ENCODE measurements at places on chromosomes 2 and 18.

- DNase-seq = no peak
Measured at GRCh38 chr18:23640052-23640451, 22.7 kb downstream of the ANKRD29 start.

DNA sequence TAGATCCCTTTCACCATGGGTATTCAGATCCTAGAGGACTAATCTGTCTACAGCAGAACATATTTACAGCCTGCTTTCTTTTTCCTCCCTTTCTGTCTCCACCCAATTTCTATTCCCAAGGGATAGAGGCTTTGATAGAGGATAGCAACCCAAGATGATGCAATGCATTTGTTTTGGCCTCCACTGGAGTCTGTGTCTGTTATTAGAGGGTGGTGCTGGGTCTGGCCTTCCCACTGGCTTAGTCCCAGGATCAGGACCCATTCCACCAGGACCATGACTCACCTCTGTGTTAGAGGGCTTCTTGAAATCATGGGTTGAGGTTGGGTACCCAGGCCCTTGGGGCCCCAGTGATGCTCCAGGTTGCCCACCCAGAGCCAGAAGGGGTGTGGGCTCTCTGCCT is 239.7 kb upstream of the TNP1 start:
- no peak for DNase-seq

DNA sequence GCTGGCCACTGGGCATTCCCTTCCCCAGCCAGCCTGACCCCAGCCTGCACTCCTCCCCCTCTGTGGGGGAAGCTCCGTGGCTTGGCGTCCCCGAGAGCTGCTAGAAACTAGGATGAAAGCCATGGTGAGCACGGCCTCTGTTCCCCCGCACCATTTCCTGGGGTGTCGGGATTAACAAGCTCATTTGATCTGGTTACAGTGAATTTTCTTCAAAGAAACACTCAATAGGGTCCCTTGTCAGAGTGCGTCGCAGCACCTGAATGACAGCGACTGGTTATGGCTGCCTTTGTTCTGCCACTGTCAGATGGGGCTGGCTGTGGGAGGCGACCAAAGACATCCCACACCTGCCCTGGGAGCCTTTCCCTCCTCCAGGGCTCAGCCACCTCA is 7.7 kb upstream of the ALPI start:
- DNase-seq = no peak

- no peak for DNase-seq
Measured at GRCh38 chr2:9763356-9764152, 79.7 kb upstream of the TAF1B start.

DNA sequence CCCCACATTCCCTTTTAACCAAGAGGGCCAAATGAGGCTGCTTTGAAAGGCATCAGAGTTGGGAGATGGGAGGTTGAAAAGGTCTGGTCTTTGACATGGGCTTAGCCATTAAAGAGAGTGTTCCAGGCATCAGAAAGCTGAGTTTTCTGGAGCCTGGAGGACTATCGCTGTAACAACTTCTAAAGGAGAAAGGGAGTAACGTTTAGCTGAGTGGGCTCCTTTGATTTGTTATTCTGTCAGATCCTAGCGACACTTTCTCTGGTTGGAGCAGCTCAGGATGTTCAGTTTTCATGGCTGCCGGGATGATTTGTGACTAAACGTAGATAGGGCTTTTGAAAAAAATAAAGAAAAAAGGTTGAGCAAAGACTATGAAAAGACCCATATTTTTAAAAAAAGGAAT is 346.6 kb downstream of the THSD7B start:
- no peak for DNase-seq

DNA sequence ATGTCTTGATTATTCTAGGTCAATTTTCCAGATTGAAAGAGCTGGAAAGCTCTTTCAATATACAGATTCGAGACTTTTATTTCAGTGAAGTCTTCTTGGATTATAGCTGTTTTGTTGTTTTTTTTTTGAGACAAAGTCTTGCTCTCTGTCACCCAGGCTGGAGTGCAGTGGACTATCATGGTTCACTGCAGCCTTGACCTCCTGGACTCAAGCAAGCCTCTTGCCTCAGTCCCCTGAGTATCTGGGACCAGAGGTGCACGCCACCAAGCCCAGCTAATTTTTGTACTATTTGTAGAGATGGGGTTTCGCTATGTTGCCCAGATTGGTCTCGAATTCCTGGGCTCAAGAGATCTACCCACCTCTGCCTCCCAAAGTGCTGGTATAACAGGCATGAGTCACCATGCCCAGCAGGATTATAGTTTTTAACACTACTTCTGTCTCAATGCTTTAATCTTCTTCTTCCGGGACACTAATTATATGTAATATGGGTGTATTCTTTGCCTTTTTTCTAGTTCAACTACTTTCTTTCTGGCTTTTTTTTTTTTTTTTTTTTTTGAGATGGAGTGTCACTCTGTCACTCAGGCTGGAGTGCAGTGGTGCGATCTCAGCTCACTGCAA is 62.3 kb downstream of the USP37 start:
- DNase-seq = no peak

DNA sequence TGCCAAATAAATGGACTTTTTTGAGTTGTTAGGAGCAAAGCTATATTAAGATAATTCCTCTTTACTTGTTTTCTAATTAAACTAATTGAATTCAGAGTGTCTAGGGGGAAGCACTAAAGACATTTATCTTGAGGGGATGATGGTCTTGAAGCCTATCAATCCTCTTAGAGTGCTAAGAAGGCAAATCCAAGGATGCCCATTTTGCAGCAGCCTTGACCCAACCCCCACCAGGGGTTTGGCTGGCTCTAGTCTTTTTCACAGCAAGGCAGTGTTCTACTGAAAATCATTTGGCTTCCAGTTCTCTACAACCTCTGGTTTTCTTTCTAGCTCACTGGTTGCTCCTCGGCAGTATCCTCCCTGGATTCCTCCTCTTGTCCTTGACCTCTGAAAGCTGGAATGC is 6.5 kb upstream of the RAX start:
- DNase-seq = no peak

- no peak for DNase-seq
Measured at GRCh38 chr2:182228741-182229140, 198.1 kb downstream of the PDE1A start.

DNA sequence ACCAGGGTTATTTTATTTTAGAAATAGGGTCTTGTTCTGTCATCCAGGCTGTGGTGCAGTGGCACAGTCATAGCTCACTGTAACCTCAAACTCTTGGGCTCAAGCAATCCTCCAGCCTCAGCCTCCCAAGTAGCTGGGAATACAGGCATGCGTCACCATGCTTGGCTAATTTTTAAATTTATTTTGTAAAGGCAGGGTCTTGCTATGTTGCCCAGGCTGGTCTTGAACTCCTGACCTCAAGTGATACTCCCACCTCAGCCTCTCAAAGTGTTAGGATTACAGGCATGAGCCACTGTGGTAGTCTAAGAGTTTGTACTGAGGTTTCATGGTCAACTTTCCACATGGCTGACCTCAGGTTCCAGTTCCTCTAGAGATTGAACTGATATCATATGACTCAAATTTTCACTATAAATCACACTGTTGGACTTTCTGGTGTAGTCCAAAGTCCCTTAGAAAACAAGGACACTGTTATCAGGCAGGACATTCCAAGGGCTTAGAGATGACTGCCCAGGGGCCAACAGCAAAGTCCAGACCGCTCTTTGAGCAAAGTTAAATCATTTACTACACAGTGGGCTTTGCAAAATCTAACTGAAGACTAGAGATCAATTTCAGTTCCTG is 82.0 kb upstream of the MEX3C start:
- no peak for DNase-seq

DNA sequence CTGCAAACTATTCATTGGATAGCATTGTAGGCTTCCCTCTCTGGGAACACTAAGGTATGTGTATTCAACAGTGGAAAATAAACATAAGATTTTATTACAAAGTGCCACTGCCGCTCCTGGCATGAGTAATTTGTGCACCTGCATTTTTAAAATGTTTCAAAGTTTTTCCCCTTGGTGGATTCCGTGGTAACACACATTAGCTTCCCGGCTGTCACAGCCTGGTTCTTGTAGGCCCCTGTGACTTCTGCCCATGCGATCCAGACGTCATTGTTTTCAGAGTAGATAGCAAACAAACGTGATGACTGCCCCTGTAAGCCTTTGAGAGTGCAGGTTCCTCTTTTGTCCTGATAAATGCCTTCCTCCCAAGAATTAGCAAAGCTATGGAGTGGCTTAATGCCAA is 421.0 kb downstream of the ZNF521 start:
- no peak for DNase-seq

GRCh38 chr2:189127756-189128155 is 51.8 kb downstream of the COL5A2 start:
- DNase-seq = no peak

DNA sequence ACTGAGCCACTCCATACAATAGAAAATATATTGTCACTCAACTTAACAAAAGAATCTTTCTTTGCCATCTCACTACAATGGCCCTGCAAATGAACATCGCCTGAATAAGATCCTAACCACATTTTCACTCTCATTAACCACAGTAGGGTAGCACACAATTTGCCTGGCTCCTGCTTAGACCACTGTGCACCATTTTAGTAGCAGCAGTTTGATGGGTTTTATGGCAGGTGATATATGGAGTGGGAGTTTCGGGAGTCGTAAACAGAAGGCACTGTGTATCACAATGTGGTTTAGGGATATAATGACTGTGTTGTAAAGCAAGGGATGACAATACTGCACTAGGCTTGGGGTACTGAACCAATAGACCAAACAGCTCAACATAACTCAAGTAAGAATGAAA is 617.4 kb downstream of the BCL11A start:
- DNase-seq = no peak

DNA sequence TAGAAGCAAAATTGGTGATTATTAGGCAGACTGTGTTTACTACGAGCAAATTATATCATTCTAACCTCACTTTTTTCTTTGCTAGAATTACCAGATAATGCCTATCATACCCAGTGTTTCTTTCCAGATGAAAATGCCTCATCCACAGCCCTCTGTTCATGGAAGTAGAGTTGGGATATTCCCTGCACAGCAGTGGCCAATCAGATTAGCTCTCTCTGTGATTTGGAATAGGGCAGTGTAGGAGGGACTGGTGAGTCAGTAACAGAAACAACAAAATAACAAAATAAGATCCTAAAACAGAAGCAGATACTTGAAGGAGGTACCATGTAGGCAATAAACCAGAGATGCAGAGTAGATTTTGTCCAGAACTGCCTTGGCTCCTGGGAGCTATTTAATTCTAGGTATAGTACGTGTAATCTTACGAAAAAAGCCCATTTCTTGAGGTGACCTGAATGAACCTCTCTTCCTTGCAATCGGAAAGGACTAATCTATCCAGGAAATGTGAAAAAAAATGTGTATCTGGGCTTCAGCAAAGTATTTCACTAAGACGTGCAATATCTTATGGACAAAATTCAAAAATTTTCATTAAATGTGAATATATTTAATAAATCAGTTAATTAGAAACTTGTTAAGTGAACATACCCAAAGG is 18.4 kb upstream of the TMEM17 start:
- no peak for DNase-seq

DNA sequence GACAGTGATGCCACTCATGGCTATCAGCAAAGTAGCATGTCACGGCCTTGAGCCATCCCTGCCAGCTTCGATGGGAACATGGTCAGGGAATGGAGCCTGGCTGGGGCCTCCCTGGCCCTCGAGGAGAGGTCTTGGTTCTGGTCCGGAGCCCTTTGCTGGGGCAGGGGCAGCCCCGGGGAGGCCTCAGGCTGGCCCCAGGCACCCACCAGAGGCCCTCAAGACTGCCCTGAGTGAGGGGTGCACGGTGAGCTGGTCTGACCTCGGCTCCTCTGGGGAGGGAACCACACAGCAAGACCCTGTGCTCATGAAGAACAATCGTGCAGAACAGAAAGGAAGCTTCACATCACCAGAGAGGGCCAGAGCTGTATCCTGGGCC is 75.2 kb upstream of the OTOS start:
- DNase-seq = no peak

DNA sequence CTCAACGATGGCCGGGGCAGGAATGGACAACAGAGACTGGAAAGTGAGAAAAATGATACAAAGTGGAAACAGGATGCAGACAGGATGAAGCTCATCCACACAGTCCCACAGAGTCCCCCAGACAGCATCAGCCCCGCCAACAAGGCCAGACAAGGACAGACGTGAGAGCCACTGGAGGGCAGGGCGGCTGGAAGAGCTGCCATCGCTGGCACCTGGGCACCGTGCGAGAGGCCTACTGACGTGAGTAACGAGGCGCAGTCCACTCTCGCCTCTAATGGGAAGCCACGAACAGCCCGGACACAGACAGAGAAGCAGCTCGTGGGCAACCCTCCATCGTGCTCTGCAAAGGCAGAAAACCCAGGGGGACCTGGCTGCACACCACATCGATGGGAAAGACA is 17.1 kb downstream of the HDAC4 start:
- no peak for DNase-seq

GRCh38 chr2:70983506-70984227 is 5.2 kb downstream of the ANKRD53 start:
- no peak for DNase-seq

Measured in activated gamma-delta T cell (primary cell).